ENCODE measurements at places on chromosomes 7 and 10.
A peak's percentile ranks its signal among the peaks of the same experiment; 100 is the strongest.

DNA sequence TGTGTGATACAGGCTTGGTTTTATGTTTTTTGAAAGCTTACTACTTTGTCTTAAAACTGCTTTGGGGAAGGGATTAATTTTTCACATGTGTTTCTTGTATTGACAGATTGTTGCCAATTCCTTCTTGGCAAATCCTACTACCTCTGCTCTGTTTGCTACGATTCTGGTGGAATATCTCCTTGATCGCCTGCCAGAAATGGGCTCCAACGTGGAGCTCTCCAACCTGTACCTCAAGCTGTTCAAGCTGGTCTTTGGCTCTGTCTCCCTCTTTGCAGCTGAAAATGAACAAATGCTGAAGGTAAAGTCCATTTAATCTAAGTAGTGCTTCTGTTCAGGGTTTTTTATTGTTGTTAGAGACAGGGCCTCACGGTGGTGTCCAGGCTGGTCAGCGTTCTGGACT is 33.6 kb downstream of the TRRAP start:
- DNase-seq = no peak
- H3K36me3 ChIP-seq = peaks cover 96% of the 10 kb centered on the region
- peaks cover 25% of the 10 kb centered on the region for H3K4me1 ChIP-seq
- no peak overlapping the region for H3K27ac ChIP-seq
- H3K27me3 ChIP-seq = no peaks in the 10 kb centered on the region

DNA sequence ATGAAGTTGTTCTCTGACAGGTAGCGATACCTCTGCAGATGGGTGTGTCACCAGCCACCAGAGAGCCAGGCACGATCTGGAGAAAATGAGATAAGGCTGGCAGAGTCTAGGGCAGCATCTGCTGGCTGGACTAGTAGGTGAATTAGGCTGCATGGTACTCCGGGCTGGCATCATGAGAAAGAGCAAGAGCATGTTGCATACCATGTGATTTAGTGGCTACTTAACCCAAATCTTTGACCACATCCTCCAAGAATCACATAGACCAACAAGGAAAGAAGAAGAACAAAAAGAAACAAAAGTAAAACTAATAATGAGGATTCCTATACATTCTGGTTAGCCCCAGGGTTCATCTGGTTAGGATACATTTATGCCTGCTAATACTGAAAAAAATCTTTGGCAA is 23.4 kb upstream of the FAM170B start:
- no peak for DNase-seq
- H3K4me1 ChIP-seq = peaks cover 9% of the 10 kb centered on the region
- no peaks in the 10 kb centered on the region for H3K27me3 ChIP-seq
- peaks cover 13% of the 10 kb centered on the region for H3K36me3 ChIP-seq

GRCh38 chr7:155363852-155364600 is 66.3 kb downstream of the INSIG1 start:
- peaks cover 74% of the 10 kb centered on the region for H3K27me3 ChIP-seq
- no peaks in the 10 kb centered on the region for H3K36me3 ChIP-seq
- no peak overlapping the region for H3K4me3 ChIP-seq
- H3K27ac ChIP-seq = no peak overlapping the region
- DNase-seq = no peak

DNA sequence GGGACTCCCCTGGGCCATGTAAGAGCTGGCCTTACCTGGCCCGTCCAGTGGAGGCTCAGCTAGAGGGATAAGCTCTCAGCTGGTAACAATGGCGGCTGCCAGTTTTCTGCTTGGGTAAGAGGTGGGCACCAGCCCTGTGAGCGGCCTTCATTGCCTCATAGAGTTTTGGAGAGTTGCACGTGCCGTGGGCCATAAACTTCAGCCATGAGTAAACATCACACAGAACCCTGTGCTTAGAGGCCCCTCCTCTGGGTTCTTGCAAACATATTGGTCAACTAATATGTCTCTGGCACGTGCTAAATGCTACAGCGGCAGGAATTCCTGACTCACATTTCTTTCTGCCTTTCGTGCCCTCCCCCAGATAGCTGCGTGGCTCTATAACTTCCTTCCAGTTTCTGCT is 103.9 kb upstream of the LEP start:
- H3K36me3 ChIP-seq = no peaks in the 10 kb centered on the region
- H3K27me3 ChIP-seq = peaks cover 92% of the 10 kb centered on the region
- no peak overlapping the region for H3K27ac ChIP-seq
- H3K4me3 ChIP-seq = no peak overlapping the region
- no peak for DNase-seq

DNA sequence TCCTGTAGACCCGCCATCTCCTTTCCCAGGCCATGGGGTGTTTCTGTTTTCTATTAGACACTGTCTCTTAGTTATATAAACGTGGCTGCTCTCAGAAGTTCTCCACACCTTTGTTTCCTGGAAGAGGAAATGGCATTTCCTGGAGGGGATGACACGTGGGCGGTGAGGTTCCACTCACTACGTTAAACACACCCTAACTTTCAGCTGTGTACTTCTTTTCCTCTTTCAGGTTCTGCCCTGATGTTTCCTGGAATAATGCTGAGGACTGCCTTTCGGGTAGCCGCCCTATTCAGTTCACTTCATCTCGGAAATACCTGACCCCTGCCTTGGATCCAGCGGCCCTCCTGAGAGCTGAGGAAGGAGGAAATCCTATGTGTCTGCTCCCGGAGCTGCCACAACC is 3.4 kb upstream of the PRKCQ start:
- DNase-seq = no peak
- H3K4me1 ChIP-seq = peaks cover 10% of the 10 kb centered on the region
- no peak overlapping the region for H3K27ac ChIP-seq

DNA sequence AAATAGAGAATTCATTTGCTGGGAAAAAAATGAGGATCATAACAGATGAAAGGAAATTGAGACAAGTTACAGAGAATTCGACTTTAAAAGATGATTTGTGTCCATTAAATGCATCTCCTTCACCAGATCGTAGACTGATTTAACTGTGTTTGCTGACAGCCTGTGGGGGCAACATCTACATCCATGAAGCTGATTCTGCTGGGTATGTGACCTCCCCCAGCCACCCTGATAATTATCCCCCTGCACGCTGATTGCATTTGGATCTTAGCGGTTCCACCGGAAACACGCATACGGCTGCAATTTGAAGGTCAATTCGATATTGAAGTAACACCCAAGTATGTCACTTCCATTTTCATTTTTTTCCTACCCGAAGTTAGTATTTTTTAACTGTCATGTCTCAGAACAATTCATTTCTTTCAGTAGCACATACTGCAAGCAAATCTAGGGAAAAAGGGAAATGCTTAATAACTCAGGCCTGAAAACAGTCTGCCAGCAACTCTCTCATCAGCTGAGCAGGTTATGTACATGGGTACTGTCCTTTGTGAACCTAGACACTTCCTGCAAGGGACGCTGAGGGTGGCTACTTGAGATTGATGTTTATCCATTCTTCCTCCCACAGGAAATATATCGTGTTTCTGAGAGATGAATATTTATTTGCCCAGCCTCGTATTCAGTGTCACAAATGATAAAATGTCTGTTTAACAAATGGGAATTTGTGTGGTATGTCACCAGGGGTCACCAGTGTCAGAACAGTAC is 134.9 kb downstream of the ZNF22 start:
- H3K27me3 ChIP-seq = no peaks in the 10 kb centered on the region
- DNase-seq = no peak
- no peak overlapping the region for H3K4me3 ChIP-seq
- H3K27ac ChIP-seq = no peak overlapping the region
- no peaks in the 10 kb centered on the region for H3K4me1 ChIP-seq
- no peaks in the 10 kb centered on the region for H3K36me3 ChIP-seq

DNA sequence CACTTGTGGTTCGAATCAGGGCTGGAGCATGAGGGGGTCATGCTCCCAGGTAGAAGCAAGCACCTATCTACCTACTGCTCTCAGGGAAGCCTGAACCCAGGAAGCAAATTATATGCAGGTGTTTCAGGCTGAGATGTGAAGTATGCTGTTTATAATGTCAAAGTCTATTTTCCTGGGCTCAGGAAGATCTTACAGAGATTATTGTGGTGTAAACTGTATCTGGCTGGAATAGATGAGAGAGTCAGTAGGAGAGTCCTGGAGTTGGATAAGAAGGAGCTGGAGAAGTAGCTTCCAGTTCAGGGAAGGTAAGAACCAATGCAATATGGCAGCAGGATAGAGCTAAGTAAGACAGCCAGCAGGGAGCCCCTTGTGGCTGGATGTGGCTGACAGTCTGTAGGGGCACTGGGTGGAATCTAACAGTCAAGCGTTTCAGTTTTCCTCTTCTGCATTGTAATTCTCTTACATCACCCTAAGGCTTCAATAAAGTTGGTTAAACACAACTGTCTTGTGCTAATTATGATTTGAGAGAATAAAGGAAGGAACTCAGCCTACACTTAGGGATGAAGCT is 105.9 kb upstream of the EEPD1 start:
- H3K27ac ChIP-seq = peak overlapping the region; percentile 81
- no peak overlapping the region for H3K4me3 ChIP-seq
- peaks cover 77% of the 10 kb centered on the region for H3K4me1 ChIP-seq
- no peaks in the 10 kb centered on the region for H3K36me3 ChIP-seq
- no peak for DNase-seq
- H3K27me3 ChIP-seq = no peaks in the 10 kb centered on the region

- DNase-seq = no peak
- H3K36me3 ChIP-seq = peaks cover 1% of the 10 kb centered on the region
- H3K4me1 ChIP-seq = peaks cover 9% of the 10 kb centered on the region
- H3K27me3 ChIP-seq = no peaks in the 10 kb centered on the region
- H3K27ac ChIP-seq = no peak overlapping the region
These were observed 35.3 kb downstream of the COG5 start for GRCh38 chr7:107528461-107528860.

DNA sequence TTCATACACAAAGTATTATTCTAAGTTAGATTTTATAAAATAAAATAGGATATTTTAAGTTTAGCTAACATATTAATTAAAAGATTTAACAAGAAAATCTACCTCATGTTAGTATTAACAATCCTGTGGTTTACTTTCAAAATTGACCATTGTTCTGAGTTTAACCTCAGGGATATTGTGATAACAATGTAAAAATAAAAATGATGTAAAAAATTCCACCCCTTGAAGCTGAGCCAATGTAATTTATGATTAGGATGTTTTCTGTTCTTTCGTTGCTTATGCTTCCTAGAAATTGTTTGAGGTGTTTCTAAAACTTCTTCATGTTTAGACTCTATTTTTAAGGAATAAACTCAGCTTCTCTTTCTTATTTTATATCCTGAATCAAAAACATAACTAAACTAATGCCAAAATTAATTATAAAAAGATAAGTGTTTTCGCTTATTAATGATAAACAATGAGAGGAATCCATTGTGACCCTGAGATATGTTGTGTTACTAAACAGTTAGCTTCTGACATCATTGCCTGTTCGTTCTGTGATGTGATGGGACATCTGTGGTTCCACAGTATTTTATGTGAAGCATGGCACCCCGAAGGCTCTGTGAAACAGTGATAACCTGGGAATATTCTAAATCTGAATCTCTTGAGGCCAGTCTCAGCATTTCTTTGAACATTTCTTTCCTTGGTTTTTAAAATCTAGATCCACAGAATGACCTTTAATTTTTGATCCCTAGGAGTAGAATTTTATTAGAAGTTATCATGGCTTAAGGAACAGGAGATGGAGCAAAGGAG is 340.8 kb downstream of the ARL4A start:
- DNase-seq = no peak
- peaks cover 25% of the 10 kb centered on the region for H3K4me1 ChIP-seq
- H3K27ac ChIP-seq = no peak overlapping the region
- H3K36me3 ChIP-seq = no peaks in the 10 kb centered on the region
- H3K4me3 ChIP-seq = no peak overlapping the region
- no peaks in the 10 kb centered on the region for H3K27me3 ChIP-seq

DNA sequence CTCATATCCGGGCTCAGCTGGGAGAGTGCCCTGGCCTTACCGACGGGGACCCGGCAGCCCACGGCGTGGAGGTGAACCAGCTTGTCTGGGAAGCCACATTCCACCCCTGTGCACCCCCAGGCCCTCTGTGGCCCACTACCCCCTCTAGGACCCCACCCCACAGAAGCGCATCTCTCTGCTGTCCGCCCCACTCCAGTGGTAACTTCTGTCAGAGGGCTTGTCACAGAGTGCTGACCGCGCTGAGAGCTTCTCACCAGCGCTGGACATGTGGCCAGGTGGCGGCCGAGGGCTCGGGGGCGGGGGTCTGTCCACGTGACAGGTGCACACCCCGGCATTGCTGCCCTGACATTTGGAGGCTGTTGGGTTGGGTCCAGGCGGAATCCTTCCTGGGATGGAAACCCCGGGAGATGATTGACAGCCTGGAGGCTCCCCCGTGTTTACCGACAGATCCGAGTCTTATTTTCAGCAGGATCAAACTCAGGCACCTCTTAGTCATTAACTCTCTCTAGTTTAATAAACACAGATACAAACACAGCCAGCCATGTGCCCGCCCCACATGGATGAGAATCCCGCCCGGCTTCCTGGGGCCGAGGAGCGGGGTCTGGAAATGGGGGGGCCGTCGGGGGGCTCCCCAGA is 5.1 kb downstream of the ELFN1 start:
- DNase-seq = no peak
- H3K27ac ChIP-seq = no peak overlapping the region
- no peak overlapping the region for H3K4me3 ChIP-seq
- H3K4me1 ChIP-seq = peaks cover 12% of the 10 kb centered on the region
- H3K36me3 ChIP-seq = no peaks in the 10 kb centered on the region
- peaks cover 56% of the 10 kb centered on the region for H3K27me3 ChIP-seq

- no peaks in the 10 kb centered on the region for H3K27me3 ChIP-seq
- no peak overlapping the region for H3K4me3 ChIP-seq
- no peak for DNase-seq
- peaks cover 6% of the 10 kb centered on the region for H3K36me3 ChIP-seq
These were observed 101.4 kb downstream of the PPP1R17 start for GRCh38 chr7:31788445-31788844.

GRCh38 chr7:158120316-158120715 is 467.3 kb downstream of the PTPRN2 start:
- DNase-seq = no peak
- H3K27me3 ChIP-seq = no peaks in the 10 kb centered on the region
- no peaks in the 10 kb centered on the region for H3K4me1 ChIP-seq
- no peak overlapping the region for H3K27ac ChIP-seq

DNA sequence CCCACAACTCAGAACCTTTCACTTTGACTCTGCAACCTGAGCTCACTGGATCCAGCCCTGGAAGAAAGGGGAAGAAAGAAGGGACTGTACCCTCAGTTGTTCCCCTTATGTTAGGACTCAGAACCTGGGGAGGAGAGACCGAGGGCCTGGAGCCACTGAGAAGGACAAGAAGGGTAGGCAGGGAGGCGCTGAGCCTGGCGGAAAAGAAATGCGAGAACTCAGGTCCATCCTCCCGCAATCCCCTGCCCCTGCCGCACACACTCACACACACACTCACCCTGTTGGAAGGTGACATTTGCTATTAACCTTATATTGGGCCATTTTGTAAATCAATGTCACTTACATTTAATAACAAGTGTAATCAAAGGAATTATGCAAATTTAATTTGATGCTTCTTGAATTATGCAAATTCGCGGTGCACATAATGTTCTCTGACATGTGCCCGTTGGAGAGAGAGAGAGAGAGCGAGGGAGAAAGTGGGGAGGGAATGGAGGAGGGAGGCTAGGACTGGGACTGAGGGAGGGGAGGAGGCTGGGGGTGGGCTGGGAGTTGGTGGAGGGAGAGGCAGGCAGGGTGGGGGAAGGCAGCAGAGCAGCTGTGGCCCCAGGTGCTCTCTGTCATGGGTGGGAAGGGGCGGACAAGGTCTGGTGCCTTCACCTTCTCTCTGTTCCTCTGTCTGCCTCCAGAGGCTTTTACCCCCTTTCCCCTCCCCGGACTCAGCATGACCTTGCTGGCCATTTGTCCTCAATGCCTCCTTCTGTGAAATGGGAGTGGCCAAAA is 99.6 kb upstream of the PAX2 start:
- no peak overlapping the region for H3K4me3 ChIP-seq
- peaks cover 97% of the 10 kb centered on the region for H3K27me3 ChIP-seq

GRCh38 chr10:47104151-47104605 is 192.9 kb downstream of the PTPN20 start:
- no peak overlapping the region for H3K4me3 ChIP-seq
- H3K36me3 ChIP-seq = no peaks in the 10 kb centered on the region
- no peaks in the 10 kb centered on the region for H3K27me3 ChIP-seq
- no peaks in the 10 kb centered on the region for H3K4me1 ChIP-seq
- DNase-seq = no peak
